ENCODE measurements at places on chromosomes 7 and 10.

GRCh38 chr10:11219431-11219830 is 201.8 kb downstream of the CELF2 start:
- DNase-seq, result no peak

DNA sequence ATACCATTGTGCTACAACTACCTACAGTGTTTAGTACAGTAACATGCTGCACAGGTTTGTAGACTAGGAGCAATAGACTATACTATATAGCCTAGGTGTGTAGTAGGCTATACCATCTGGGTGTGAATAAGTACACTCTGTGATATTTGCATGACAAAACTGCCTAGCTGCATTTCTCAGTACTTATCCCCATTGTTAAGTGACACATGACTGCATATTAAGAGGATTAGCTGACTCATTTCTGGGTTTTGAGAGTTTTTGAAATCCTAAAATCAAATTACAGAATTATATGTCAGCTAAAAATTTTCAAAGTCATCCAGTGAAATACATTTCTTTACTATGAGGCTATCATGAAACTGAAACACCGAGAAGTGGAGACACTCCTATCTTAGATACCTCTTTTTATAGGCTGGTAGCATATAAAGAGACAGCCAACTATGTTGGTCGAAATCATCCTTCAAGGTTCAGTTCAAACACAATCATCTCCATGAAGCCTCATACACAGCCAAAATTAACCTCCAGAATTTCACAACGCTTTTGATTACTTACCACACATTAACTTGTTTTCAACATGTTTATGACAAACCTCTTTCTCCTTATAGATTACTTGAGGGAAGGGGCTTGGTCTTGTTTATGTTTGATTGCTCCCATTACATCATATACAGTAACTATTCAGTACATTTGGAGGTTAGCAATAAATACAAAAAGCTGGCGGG is 89.8 kb upstream of the ANK3 start:
- DNase-seq, result no peak

DNA sequence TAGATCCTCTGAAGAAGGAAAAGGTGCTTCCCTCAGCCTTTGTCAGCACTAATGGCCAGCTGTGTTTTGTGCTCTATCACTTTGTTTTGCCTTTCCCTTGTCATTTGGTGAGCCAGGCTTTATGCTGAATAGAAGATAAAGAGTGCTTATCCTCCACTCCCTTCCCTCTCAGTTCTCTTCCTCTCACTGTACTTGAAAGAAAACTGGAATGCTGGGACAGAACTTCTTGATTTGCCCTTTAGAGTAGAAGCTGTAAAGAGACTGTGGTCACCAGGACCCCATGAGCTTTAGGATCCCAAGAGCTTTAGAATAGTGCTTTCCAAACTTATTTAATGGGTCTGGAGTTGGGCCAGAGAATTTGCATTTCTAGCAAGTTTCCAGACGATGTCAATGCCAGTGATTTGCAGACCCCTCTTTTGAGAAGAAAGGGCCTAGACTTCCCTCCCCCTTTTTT is 81.4 kb downstream of the LRRC4 start:
- DNase-seq, result no peak

DNA sequence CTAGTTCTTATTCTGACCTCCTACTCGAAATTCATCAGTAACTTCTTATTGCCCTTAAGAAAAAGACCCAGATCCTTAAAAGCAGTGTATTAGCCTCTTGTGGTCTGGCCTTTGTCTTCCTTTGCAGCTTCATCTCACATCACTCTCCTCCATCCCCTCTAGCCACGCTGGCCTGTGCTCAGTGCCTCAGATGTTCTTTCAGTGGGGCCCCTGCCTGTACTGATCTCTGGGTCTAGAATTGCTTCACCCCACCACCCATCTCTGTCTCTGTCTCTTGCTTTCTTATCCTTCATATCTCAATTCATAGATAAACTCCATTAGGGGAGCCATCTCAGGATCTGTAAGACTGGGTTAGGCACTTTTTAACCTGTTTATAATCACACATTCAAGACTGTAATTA is 1178.5 kb upstream of the C7orf33 start:
- no peak for DNase-seq
